ENCODE measurements at places on chromosomes 7 and 10.

GRCh38 chr7:53383131-53383530 lies 347.7 kb downstream of the POM121L12 start:
- DNase-seq: no peak

GRCh38 chr10:74949843-74950765 lies 123.7 kb downstream of the KAT6B start:
- DNase-seq: no peak

DNA sequence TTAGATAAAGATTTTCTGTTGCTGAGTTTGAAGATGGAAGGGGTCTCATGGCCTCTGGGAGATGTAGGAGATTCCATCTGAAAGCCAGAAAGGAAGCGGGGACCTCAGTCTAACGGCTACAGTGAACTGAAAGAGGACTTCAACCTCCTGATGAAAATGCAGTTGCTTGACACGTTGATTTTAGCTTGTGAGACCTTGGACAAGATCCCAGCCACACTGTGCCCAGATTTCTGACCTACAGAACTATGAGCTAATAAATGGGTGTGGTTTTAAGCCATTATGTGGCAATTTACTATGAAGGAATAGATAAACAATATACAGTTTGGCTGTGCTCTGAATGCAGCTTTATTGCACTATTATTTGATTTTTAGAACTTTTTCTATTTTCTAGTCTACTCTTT lies 342.3 kb upstream of the SEMA3D start:
- no peak for DNase-seq

GRCh38 chr10:35728341-35728740 lies 86.2 kb upstream of the FZD8 start:
- DNase-seq: no peak

DNA sequence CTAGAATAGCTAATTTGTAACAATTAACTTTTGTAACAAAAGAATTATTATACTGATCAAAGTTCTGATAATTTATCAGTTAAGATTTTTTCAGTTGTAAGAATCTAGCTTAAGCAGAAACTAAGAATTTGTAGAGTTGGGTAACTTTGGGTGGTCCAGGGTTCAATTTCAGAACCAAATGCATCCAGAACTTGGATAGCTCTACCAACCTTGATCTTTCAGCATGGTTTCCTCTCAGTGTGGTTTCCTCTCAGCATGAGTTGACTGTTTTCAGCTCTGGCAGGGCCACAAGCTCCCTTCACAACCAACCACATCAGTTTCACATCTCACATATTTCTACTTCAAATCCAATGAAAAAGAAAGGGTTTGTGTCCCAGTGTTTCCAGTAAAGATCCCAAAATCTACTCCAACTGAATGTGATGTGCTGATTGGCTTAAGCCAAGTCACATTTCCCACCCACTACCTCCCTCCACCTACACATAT lies 3.3 kb upstream of the FAS start:
- DNase-seq: no peak

DNA sequence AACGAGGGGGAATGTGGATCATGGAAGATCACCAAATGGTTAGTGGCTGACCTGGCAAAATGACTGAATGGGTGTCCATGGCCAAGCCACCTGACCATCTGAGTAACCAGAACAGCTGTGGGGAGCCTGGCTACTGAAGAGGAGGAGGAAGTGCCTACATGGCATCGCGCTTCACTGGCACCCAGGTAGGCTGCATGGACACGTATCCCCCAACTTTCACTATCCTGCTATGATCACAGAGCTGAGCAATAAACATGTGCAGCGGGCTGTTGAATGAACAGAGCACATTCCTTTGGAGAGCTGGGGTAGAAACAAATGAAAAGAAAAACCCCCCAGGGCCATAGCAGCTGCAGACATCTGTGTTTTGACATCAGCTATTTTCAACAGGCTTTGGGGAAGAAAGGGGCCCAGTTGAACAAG lies 6.5 kb downstream of the AKR1B1 start:
- no peak for DNase-seq

DNA sequence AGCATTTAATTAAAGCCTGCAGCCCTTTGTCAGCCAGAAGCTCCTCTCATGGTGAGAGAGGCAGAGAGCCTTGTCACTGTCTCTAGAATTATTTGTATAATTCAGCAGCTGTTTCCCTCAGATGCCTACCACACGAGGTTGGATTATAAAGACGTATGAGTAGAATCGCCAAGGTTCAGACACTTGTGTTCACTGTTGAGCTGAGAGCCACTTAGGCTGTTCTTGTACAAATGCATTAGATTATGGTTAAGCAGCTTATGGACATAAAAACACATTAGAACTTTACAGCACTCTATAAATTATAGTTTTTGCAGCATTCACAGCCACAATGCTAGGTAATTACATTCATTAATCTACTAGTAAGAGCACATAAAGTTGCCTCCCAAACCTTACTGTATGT lies 282.6 kb downstream of the AUTS2 start:
- DNase-seq: no peak

DNA sequence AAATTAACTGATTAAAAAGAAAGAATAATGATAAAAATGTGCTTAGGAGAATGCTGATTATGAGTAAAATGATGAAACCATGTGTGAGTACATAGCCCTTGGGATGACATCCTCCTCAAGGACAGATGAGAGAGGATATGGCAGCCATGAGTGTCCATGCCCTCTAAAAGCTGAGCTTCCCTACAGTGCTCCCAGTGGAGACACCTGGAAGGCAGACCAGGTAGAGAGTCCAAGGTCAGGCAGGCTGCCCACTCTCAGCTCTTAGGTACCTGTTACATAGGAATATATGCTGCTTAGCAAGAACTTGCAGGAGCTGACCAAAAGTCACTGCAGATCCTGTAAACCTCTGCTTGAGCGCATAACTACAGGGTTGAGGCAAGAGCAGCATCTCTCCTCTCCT lies 169.7 kb upstream of the TMEM229A start:
- DNase-seq: no peak

- DNase-seq: no peak
These were observed 1059.8 kb downstream of the LRMDA start for GRCh38 chr10:76491216-76491615.

- DNase-seq: no peak
These were observed 104.0 kb downstream of the SRI start for GRCh38 chr7:88115816-88116215.

GRCh38 chr10:73914036-73914435 lies 3.1 kb downstream of the PLAU start:
- no peak for DNase-seq

DNA sequence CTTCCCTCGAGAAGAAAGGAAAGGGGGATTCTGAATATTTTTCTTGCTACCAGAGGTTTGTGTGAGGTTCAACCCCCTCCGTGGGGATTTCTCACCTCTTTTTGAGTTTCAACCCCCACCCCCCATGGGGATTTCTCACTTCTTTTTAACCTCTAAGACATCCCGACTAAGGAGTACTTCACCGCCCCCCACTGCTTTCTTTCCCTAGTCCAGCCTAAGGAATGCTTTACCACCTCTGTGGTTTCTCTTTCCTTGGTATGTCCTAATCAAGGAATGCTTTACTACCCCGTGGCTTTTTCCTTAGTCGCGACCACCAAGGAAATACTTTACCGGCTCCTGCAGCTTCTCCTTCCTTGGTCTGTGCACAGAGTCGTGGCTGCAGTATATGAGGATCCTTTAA lies 149.4 kb downstream of the LYZL1 start:
- no peak for DNase-seq
